SJSA1 (cell line): ENCODE measurements at places on chromosomes 2 and 18. TPM values are rescaled to one million over a fixed set of nuclear protein-coding genes. Genes with fewer than 3 reads are reported as not detected.

Gene CD8B
- total RNA-seq = not detected in 2 replicates

GRCh38 chr2:198700319-198700718, 757.4 kb downstream of the SATB2 start:
- H3K36me3 ChIP-seq = no peaks in the 10 kb centered on the region
- no peak for DNase-seq
- 0 out of 2 replicates have a peak, but pooled peaks cover 2% of the 10 kb centered on the region for H3K27me3 ChIP-seq
- H3K4me1 ChIP-seq = no peaks in the 10 kb centered on the region
- H3K27ac ChIP-seq = no peak overlapping the region

DNA sequence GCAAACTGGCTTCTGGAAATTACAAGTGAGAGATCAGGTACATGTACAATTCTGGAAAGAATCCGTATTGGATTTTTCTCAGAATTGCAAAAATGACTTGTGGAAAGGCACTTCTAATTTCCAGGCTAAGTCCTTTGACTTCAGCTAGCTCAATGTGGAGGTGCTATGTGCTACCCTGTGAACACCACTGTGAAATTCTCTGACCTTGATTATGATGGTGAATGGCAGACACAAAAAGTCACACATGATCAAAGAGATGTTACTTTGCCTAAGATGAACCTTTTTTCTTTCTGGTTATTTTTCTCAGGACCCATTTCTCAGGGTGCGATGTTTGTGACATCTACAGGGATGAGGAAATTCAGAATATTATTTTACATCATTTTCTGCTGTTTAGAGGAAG, 856.6 kb upstream of the VRK2 start:
- no peaks in the 10 kb centered on the region for H3K36me3 ChIP-seq
- no peaks in the 10 kb centered on the region for H3K4me1 ChIP-seq
- H3K27me3 ChIP-seq = no peaks in the 10 kb centered on the region
- H3K4me3 ChIP-seq = no peak overlapping the region
- no peak for DNase-seq
- H3K27ac ChIP-seq = no peak overlapping the region

Gene FBXO36
- 3.8 and 4.6 TPM in 2 replicates for total RNA-seq

GRCh38 chr2:157216286-157216965, 41.1 kb upstream of the GALNT5 start:
- no peaks in the 10 kb centered on the region for H3K4me1 ChIP-seq
- no peaks in the 10 kb centered on the region for H3K36me3 ChIP-seq

Gene IL36RN
- not detected in 2 replicates for total RNA-seq

DNA sequence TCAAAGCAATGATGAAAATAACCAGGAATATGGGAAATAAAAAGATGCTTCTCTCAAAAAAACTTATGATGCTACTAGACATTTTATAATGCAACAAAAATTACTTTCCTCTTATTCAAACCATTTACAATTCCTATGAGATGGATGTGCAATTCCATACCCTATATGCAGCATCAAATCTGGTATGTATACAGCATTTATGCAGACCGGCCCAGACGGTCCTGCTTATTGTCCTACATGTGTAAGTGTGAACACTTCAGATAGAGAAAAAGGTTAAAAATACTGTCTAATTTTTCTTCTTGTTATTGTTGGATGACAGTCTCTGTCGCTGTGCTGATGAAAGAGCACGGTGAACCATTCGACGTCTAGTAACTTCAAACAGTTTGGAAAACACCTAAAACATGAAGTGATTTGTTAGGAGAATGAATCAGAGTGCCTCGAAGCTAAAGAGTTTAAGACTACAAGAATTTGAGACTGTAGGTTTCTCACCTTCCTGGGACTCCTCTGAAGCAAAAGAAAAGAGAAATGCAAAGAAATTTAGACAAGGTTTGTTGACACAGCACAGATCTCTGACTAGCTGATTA, 80.8 kb downstream of the ATL2 start:
- H3K4me1 ChIP-seq = peaks cover 35% of the 10 kb centered on the region
- no peak for DNase-seq
- no peak overlapping the region for H3K27ac ChIP-seq
- no peak overlapping the region for H3K4me3 ChIP-seq
- H3K36me3 ChIP-seq = peaks cover 36% of the 10 kb centered on the region

- no peaks in the 10 kb centered on the region for H3K27me3 ChIP-seq
- no peak overlapping the region for H3K4me3 ChIP-seq
- no peaks in the 10 kb centered on the region for H3K36me3 ChIP-seq
- DNase-seq = peak; percentile 7
- H3K27ac ChIP-seq = no peak overlapping the region
Observed at GRCh38 chr18:78640246-78640995, 339.2 kb upstream of the SALL3 start.

DNA sequence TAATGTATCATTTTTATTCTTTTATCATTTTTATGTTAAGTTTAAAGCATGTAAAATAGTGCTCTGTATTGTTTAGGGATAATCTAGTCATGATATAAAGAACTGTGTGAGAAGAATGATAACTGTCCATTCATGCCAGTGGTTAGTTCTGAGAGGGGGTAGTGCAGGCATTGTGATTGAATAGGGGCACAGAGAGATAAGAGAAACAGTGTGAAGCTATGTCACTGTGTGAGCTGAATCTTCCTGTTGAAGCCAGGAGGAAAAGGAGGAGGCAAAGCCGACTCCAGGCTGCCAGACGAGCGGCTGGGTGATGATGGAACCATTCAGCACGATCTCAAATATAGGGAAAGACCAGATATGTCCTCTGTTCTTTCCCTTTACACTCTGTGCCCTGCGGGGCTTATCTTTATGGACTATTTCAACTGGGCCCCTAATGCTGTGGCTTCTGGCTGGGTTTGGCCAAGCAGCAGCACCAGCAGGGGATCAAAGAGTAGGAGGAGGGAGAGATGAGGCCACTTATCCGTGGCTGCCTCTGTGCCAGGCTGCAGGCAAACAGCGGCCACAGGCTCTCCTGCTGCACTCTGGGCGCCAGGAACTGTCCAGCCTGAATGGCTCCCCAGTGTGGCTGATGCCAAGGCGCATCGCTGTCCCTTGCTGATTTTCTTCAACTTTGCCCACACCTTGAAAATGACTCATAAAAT, 128.0 kb downstream of the SPP2 start:
- no peak overlapping the region for H3K27ac ChIP-seq
- peak; percentile 66 for DNase-seq
- no peak overlapping the region for H3K4me3 ChIP-seq
- no peaks in the 10 kb centered on the region for H3K36me3 ChIP-seq
- peaks cover 13% of the 10 kb centered on the region for H3K4me1 ChIP-seq
- H3K27me3 ChIP-seq = no peaks in the 10 kb centered on the region

DNA sequence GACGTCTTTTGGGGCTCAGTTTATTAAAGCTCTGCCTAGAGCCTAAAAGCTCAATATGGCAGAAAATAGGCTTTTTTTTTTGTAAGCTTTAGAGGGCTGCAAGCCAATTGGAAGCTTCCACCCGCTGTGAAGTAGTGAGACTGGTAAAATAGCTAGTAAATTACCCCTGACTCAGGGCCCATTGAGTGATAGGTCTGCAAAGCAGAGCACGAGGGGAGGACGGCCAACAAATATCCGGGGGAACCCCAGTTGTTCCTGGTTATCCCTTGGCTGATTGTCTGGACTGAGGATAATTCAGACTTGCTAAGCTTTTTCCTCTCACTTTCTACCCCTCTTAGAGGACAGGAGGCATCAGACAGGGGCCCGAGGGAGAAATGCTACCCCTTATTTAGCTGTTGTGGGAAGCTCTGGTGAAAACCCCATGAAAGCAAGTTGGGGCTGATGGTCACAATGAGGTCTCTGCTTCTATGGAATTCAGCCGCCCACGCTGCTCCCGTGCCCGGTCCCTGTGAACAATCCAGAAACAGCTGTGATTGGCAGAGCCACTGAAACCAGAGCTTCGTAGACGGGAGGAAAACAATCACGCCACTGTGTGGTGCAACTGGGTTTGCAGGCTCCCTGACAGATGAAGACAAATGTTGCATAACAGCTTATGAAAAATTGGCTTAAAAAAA, 141.9 kb upstream of the LGALSL start:
- 0 out of 2 replicates have a peak, but pooled peaks cover 3% of the 10 kb centered on the region for H3K27me3 ChIP-seq
- H3K4me1 ChIP-seq = peaks cover 9% of the 10 kb centered on the region
- H3K4me3 ChIP-seq = no peak overlapping the region
- H3K36me3 ChIP-seq = no peaks in the 10 kb centered on the region

Gene KRTCAP3
- total RNA-seq = not detected in 2 replicates

DNA sequence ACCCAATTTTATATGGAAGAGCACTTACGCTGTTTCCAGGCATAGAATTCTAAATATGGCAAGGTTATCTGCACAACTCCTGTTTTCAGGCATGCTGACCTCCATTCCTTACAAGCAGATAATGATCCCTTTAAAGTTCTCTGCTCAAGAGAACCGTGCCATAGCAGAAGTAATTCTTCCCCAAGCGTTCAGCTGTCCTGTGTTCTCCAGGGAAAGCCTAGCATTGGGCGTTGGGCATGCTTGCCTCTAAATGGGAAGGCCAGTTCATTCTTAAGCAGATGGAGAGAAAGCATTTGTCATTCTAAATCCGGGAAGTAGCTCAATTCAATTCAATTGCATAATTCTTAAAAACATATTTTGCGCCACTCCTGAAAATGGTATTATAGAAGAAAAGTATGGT, 55.7 kb upstream of the EML4 start:
- no peak overlapping the region for H3K27ac ChIP-seq
- H3K27me3 ChIP-seq = no peaks in the 10 kb centered on the region
- DNase-seq = no peak
- peaks cover 26% of the 10 kb centered on the region for H3K4me1 ChIP-seq
- H3K36me3 ChIP-seq = no peaks in the 10 kb centered on the region

Gene ARHGAP28
- total RNA-seq = 0.41 and 1.9 TPM in 2 replicates

DNA sequence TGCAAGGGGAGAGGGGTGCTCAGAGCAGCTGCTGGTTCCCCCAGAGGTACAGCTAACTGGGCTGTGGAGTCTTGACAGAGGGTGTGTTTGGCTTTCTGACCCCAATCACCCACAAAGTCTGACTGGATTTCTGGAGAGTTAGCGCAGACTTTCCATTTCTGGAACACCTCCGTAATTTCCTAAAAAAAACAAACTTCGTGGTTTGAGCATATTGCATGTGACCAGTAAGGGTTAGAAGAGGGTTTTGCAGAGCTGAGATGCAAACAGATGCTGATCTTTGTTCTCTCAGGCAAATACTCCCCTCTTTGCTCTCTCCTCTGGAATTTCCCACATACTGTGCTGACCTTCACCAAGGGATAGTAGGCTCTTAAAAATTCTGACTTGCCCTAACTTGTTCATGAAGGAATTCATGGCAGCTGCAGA, 44.5 kb upstream of the TMEM247 start:
- DNase-seq = no peak
- H3K27ac ChIP-seq = no peak overlapping the region
- H3K4me3 ChIP-seq = no peak overlapping the region
- H3K36me3 ChIP-seq = no peaks in the 10 kb centered on the region
- peaks cover 18% of the 10 kb centered on the region for H3K4me1 ChIP-seq
- no peaks in the 10 kb centered on the region; the same call in none of the 2 replicates for H3K27me3 ChIP-seq

DNA sequence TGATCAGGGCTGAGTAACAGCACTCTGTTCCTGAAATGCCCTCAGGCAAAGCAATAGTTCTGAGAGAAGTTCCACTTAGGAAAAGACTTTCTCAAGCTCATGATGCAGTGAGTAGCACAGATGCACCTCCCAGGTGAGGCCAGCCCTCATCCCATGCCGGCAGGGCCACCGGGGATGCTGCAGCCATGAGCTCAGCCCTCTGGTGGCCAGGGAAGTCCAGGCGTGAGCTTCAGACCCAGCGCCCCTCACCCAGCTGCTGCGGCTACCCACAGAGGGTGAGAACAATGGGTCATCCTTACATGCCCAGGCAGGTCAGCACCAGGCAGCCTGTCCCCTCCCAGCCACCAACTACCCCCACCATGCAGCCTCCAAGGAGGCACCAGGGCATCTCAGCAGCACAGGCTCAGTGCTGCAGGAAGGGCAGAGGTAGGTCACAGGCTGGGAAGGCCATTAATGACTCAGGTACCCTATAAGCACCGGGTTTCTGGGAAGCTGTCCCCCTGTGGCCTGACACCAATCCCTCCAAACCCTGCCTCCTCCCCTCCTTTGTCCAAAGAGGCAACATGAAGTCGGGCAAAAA, 50.6 kb downstream of the TTC32 start:
- no peak overlapping the region for H3K27ac ChIP-seq
- no peak for DNase-seq
- no peaks in the 10 kb centered on the region for H3K36me3 ChIP-seq
- H3K27me3 ChIP-seq = no peaks in the 10 kb centered on the region
- H3K4me3 ChIP-seq = no peak overlapping the region
